ENCODE measurements at places on chromosomes 11 and 22.
A peak's percentile ranks its signal among the peaks of the same experiment; 100 is the strongest.

DNA sequence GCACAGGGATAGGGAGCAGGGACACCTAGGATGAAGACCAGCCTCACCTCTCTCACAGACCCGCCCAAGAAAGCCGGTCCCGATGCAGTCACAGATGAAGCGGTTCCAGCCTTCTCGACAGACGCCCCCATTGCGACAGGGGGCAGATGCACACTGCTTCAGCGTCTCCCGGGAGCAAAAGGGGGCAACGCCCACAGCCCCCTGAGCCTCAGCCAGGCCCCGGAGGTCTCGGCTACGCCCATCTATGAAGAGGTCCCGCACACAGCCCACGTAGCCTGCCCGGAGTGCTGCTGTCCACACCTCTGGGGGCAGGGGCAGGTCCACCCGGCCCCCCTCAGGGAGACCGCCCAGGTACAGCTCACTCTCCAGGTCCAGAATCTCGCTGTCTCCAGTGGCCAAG, 62.3 kb downstream of the NRXN2 start:
- DNase-seq = no peak

DNA sequence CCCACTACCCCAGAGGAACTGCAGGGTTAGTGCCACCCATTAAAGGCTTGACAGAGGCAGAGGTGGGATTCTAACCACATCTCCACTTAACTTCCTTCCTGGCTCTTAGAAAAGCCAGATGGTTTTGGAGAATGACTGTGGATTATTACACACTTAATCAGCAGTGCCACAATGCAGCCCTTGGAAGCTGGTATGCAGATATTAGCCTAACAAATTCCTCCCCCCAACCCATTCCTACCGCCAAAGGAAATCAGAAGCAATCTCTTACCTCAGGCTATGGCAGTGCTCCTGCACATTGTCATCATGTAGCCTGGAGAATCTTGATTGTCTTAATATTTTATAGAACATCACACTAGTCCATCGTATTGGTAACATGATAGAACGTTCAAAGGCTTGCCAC, 23.2 kb upstream of the NRGN start:
- no peak for DNase-seq

- no peak for DNase-seq
Observed at GRCh38 chr11:1445741-1446445, 40.7 kb downstream of the MOB2 start.

- peak; percentile 7 for DNase-seq
Observed at GRCh38 chr11:20647976-20648565, 21.3 kb upstream of the NELL1 start.

DNA sequence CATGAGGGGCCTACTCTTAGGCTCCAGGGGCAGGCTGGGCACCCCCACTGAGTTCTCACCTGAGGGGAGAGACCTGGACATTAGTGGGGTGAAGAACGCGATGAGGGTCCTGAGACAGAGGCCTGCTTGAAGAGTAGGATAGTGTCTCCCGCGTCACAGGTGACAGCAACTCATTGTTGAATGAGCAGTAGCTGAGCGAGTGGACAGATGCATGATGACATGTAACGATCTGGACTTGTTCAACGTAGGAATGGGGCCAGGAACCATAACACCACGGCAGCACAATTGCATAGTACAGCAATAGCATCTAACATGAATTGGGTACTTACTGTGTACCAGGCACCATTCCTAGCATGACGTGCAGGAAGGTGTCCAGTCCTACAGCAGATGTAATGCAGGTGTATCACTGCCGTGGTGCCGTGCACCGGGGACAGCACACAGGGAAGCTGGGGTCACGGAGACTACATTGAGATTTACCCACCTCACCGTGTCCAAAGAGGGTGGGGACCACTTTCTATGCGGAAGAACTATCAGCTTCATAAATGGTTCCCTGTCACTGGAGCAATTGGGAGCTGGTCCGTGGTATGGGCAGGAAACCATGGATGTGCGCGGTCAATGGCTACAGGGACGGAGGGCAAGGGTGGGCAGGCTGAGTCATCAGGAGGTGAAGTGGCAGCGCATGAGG, 1019.1 kb downstream of the TBC1D22A start:
- DNase-seq = no peak

DNA sequence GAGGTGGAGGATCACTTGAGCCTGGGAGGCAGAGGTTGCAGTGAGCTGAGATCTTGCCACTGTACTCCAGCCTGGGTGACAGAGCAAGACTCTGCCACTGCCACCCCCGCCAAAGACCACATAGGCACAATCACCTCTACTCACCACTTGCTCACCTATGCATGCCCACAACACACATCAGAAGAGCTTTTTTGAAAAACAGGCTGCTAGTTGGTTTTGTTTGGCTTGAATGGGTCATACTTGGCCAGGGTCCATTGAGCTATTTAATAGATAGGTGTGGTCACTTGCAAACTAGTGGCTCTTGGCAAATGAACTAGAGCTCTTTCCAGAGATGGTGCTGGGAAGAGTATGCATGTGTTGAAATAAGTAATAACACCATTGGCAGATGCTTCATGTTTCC, 80.1 kb downstream of the EMSY start:
- no peak for DNase-seq

GRCh38 chr22:23402275-23403151, 177.6 kb downstream of the IGLL1 start:
- peak; percentile 50 for DNase-seq

GRCh38 chr11:106552694-106553203, 465.5 kb downstream of the GUCY1A2 start:
- DNase-seq = no peak

DNA sequence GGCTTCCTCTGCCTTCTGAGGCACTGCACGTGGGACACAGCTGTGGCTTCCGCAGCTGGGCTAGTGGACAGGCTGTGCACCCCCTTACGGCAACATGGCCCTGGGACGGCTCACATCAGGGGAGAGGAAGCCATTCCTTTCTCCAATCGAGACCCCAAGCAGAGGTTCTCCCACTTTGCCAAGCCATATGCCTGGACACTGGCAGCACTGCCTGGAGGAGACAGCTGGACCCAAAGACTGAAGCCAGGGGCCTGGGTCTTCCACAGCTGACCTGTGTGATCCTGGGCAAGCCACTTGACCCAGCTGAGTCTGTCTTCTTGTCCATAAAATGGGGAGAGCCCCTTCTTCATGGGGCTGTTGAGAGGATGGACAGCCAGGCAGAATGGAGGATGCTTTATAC, 65.4 kb downstream of the SHISAL1 start:
- no peak for DNase-seq

- DNase-seq = no peak
Observed at GRCh38 chr11:75858613-75859012, 43.6 kb downstream of the UVRAG start.

DNA sequence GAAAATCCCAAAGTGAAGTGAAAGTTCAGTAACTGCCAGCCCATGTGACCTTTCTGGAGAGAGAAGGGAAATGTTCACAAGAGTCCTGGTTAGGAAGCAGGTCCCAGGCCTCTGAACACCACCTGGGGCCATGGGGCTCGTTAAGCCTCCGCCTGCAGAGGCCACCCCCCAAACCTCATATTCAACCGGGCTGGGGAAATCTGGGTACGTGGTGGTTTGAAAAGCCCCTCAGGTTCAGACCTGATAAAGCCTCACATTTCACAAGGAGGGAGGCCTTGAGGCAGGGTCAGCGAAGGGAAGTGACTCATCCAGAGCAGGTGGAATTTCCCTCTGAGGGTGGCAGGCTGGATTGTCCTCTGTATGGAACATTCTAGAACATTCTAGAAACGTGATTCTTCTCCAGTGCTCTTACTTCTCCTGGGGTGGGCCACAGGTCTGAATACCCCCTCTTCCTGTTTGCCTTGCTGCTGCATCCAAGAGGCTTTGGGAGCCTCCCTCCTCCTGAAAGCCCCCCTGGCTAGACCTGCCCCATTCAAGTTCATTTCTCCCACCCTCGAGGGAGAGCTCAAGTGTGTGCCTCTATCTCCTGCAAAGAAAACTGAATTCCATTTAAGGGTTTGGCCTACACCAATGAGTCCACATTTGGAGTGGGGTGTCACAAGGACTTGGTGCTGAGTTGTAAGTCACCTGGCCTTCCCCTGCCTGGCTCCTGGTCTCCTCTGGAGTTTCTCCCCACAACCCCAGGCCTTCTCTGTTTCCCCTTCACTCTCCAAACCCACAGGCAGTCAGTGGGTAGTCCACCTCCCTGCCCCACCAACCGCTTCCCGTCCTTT, 6.3 kb downstream of the FXYD2 start:
- no peak for DNase-seq

GRCh38 chr11:85771568-85771967, 39.4 kb downstream of the SYTL2 start:
- no peak for DNase-seq
